ENCODE measurements at places on chromosomes 7 and 10.

GRCh38 chr7:94418851-94419250 lies 24.2 kb downstream of the COL1A2 start:
- DNase-seq, result no peak

DNA sequence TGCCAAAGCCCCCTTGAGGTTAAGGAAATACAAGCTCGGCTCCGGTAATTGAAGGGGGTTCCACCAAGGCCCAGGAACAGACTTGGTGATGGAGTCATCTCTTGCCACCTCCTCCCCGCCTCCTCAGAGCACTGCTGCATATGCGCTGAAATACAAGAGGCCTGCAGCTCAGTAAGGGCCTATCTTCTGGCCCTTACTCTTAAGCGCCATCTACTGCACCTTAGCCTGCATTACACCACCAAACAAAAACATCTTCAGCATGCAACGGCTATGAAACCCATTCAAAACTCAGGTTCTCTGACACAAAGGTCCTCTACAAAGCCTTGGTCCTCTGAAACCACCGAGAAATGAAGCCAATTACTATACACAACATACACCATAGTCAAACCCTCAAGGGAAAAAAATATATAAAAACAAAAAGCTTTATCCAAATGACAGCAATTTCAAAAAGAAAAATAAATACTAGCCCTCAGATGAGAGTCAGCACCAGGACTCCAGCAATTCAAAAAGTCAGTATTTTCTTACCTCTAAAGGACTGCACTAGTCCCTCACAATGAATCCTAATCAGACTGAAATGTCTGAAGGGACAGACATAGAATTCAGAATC lies 176.8 kb upstream of the TBX20 start:
- no peak for DNase-seq

- no peak for DNase-seq
Measured at GRCh38 chr7:45081670-45081974, 7.1 kb downstream of the NACAD start.

- no peak for DNase-seq
Measured at GRCh38 chr10:114084215-114084614, 40.5 kb downstream of the ADRB1 start.

- no peak for DNase-seq
Measured at GRCh38 chr7:7099584-7100014, 82.7 kb upstream of the C1GALT1 start.

DNA sequence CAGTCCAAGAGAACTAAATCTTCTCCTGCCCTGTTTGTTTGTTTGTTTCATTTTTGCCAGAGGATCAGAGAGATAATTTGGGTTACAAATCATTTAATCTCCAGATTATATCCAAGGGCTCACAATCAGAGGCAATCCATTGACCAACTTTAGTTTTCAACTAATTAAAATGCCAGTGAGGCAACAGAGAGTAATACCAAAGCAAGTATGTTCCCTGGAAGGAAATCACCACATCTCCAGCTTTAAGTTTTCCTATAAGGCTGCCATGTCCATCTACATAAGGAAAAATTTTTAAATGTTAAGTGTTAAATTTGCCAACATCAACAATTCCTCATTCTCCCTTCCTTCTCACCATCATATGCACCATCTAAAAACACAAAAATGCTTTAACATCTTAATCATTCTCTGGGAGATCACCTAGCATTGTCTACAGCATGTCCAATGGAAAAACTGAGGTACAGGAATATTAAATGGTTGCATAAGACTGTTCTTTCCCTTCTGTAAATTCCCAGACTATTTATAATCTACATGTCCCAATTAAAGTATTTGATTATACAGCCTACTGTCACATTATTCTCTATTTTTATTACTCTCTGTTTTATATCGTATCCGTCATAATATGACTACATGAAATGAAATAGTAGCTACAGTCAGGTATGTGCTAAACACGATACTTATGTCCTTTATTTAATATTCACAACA lies 14.1 kb downstream of the USP54 start:
- no peak for DNase-seq

- no peak for DNase-seq
Measured at GRCh38 chr10:78890506-78890905, 178.3 kb upstream of the ZMIZ1 start.
